Fibroblast of the aortic adventitia (primary cell): ENCODE measurements at places on chromosomes 2 and 18.

- DNase-seq, result no peak
These were observed 1.5 kb upstream of the UGP2 start for GRCh38 chr2:63840081-63840784.

- DNase-seq, result peak; percentile 58
These were observed 35.3 kb downstream of the SPRED2 start for GRCh38 chr2:65397122-65397521.

DNA sequence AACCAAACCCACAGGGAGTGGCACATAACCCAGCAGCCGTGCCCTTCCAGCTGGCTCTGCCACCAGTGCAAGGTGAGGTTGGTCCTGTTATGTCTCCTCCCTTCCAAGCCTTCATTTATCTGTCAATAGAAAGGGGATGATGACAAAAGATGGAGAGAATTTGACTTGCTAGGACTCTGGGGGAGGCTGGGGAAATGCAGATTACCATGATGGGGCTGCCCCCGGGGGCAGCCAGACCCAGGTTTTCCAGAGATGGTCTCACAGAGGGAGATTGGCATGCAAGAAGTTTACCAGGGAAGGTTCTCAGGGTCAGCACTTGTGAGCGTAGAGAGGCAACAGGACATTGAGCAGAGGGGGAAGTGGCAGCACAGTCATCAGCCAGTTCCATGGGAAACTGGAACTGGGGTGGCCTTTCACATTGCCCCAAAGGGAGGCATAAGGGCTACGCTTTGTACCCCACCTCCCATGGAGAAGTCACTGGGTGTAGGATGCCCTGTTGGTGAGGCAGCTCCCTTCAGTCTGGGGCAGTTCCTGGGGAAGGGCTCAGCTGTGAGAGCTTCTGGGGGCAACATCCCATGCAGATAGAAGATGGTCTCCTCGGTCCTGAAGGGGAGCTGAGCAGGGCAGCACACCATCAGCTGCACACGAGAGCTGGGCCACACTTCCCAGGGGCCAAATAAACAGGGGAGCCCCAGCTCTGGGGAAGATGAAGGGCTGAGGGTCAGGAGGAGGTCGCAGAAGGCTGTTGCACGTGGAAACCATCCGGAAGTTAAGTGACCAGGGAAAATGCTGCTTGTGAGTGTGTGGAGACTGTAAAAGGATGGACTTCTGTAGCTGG lies 117.8 kb upstream of the EPC2 start:
- DNase-seq, result no peak

GRCh38 chr18:42578792-42579191 lies 536.7 kb downstream of the RIT2 start:
- peak; percentile 78 for DNase-seq

DNA sequence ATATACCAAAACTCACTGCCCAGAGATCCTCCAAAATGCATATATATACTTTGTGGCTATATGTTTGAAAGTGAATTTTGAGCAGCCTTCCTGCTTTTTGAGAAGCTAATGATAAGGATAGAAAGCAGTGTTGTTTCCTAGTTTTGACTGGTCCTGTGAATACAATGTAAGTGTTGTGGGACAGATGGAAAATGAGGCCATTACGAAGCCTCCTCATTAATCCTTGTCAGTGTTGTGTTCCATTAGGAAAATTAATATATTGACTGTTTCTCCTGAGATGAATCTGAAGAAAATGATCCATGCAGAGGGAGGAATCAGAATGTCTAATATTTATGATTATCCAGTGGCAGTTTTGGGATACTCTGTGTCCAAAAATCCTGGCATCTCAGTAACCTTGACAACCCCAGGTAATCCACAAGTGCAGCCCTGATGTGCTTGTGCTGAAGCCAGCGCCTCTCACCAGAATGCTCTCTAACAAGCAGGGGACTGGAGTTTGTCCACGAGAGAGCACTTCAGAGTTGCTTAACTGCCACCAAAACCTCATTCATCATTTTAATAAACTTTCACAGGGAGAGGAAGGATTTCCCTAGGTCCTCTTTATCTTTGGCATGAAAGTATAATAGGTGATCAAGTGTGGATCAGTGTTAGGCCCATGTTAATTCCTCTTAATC lies 418.6 kb downstream of the CMPK2 start:
- DNase-seq, result no peak

- DNase-seq, result no peak
These were observed 15.4 kb upstream of the STAT1 start for GRCh38 chr2:191029280-191029950.

DNA sequence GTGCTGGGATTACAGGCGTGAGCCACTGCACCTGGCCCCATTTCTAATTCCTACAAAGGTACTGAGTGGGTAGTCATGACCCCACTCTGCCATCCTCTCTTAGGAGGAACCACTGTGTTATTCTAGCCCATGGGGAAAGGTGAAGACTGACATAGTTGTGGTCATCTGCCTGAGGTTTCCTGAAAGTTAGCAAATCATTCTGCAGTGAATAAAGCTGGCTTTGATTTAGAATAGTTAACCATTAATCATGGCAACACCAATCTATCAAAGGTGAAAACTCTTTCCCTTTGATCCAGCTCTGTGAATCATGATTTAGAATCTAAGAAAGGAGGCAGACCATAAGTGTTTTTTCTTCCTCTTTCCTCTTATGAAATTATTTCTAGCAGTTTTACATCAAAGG lies 50.8 kb downstream of the SUMO1 start:
- no peak for DNase-seq

GRCh38 chr2:30713698-30714097 lies 93.5 kb downstream of the CAPN13 start:
- no peak for DNase-seq

DNA sequence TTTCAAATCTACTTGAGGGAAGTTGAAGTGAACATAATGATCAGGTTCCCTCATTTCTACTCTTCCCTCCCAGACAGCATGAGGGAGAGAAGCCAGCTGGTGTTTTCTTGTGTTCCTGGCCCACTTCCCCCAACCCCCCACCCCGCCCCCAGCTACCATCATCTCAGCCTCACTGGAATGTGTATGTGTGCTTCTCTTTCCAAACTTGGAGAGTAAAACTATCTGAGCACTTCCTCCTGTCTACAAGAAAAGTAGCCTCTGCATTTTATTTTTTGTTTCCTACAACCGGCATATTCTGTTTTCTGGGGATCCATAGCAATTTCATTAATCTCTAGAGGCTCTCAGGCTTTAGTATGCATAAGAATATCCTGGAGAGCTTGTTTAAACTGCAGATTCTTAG lies 53.6 kb upstream of the GRHL1 start:
- peak; percentile 20 for DNase-seq

GRCh38 chr2:2787301-2787907 lies 456.3 kb upstream of the MYT1L start:
- no peak for DNase-seq

- no peak for DNase-seq
These were observed 3.8 kb upstream of the SLC8A1 start for GRCh38 chr2:40455661-40456060.

GRCh38 chr2:160431441-160431840 lies 62.2 kb downstream of the RBMS1 start:
- DNase-seq, result peak; percentile 62

- peak; percentile 9 for DNase-seq
These were observed 224.4 kb downstream of the ZNF385B start for GRCh38 chr2:179636995-179637394.

DNA sequence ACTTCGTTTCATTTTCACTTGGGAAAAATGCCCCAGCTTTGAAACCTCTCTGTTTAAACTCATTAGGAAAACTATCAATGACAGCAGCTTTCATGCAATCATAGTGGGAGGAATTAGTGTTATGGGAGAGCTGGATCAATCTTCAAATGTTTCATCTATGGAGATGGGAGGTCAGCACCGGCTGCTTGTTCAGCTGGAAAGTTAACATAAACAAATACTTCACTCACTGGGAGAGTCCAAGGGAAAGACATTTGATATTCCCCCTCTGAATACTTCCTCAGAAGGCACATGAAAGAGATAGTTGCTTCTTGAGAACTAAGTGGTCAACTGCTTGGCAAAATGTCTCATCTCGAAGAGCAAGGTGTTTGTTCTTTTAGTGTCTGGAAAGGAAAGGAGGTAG lies 7.3 kb downstream of the LYPD1 start:
- peak; percentile 19 for DNase-seq
